Activated CD8-positive, alpha-beta memory T cell treated with anti-CD3 and anti-CD28 coated beads, Interleukin-2, amount 50 U/mL, for 48 hours (primary cell): ENCODE measurements at places on chromosomes 6 and 20.

- no peak for DNase-seq
Measured at GRCh38 chr6:42484261-42484660, 32.5 kb upstream of the TRERF1 start.

DNA sequence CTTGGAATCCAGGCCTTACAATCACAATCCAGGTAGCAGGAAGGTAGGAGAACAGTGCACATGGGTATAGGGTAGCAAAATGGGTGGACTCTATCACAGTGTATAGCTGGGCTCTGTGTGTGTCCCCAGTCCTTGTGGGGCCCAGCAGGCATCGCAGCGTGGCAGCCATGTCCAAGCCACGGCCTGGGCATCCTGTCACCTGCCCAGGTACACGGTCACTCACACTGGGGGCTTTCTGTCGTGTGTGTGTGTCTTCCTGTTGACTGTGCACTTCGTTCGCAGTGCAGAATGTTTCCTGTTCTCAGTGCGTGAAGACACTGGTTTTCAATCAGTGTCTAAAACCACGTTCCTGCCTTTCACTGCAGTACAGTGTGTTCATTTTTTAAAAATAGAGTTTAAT is 523.2 kb upstream of the JARID2 start:
- peak; percentile 54 for DNase-seq

- DNase-seq: no peak
Measured at GRCh38 chr6:18676548-18676947, 289.4 kb downstream of the RNF144B start.

- no peak for DNase-seq
Measured at GRCh38 chr6:21935561-21936028, 342.0 kb downstream of the SOX4 start.

DNA sequence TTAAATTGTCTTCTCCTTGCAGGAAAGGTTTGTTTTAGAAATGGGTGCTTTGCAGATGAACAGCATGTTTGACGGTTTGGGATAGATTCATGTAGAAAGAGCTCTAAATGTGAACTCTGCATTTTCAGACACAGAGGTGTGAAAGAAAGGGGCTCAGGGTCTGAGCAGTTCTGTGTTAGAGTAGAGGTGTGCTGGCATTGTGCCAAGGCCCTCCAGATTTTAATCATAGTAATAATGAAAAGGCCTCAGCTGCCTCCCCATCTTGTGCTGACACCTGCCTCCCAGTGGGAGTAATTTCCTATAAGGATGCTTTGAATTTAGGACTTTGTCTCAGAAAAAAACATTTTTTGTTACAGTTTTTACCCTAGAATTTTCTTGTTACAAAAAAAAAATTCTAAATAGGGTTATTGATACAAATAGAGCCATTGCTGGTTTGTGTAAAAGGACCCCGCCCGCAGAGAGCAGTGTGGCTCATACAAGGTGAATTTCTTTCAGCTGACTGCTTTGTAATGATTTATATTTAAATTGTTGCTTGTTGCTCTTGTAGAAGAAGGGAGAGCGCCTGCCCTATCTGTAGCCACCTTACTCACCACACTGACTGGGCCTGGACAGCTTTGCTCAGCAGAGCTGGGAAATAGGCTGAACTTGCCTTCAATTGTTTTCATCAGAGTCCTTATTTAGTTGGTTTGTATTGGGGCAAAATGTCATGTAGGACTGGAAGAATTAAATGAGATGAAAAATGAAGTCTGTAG is 294.5 kb downstream of the ZFAND3 start:
- DNase-seq: no peak

DNA sequence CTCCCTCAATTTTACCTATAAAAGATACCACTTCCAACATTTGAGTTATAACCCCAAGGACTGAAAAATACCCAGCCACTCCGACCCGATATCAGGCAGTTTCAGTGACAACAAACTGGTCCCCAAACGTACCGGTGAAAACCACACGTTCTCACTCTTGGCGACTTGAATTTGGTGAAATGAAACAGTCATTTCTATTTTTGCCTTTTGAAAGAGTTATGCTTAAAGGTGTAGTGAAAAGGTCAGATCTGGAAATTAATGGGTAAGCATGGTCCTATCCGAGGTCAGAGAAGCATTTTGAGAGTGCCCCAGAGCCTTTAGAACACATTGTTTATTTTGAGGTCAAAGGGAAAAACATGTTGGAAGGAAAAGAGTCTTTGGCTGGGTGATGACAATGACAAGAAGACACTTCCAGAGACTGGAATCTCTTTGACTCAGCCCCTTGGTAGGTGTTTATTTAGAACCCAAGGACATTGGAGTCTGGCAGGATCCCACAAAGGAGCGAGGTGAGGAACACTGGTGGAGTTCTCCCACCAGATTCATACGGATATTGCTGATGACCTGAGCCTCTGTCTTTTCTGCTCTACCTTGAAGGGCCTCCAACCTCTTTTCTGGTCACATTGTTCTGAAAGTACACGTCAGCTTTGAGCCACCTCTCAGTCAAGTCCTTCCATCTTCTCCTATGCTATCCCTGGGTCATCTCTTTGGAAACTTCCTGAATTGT is 235.0 kb downstream of the GMPR start:
- DNase-seq: no peak

GRCh38 chr6:148528292-148528691 is 185.7 kb downstream of the SASH1 start:
- DNase-seq: no peak

DNA sequence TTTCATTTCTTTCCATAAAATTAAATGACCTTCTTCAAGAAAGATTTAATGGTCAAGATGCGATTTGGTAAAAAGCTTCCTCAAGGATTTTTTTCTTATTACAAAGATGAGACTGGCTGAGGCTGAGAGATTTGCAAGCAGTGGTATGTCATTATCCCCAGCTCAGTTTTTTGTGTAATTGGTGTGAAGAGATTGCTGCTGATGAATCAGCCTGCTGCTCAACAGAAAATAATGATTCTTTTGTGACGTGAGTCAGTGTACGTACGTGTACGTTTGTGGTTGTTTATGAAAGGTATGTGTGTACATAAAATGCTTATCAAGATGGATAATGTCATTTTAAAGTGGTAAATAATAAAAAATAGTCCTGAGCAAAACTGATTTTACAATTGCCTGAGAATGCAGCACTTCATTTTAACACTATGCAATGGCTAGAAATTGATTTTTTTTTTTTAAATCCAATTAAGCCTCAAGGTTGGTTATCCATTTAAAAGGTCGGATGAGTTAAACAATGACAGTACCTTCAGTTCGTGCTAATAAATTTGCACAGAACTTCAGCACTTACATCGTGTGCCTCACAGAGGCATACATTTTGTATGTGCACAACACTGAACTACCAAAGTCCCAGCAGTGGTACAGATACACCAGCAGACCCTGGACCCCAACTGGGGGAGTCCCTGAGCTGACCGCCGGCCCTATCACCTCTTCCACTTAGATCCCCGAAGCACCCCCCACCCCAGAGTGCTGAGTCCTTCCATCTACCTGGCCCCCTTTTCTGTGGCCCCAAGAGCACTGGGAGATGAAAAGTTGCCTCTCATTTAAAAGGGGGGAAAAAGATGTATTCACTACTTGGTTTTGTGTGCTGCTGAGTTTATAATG is 9.7 kb upstream of the NPEPL1 start:
- no peak for DNase-seq
